CD4-positive, alpha-beta T cell treated with Interferon gamma for 1 hour (primary cell): ENCODE measurements at places on chromosomes 12 and 14.

DNA sequence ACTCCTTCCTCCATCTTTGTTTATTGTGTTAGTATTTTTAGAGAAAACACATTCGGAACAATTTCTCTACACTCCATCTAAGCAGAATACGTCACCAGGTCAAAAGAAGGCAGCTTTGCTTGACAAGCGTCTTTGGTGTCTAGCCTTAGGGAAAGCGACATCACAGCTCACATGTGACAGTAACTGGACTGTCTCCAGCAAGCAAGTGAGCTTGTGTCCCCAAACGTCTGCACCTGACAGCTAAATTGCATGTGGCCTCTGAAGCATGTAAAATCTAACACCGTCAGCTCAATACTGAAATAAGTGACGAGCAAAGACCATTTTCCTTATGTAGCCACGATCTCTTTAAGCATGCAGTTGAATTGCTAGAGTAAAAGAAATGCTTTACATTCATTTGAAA is 509.8 kb downstream of the GLT1D1 start:
- no peak for DNase-seq

DNA sequence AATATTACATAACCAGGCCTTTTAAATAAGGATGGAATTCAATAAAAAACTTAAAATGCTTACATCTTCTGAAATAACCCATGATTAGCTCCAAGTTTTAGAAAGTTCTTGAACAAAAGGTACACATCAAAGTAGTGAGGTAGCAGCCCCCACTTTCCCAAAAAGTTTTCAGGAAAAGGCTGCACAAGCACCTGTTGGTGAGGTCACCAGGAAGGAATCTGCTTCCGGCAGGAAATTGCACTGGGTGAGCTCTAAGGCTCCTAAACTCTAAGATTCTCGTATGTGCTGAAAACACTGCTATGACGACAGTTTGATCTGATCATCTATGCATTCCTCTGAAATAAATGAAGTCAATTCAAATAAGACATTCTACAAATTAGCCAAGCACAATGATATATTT is 34.3 kb upstream of the TTC7B start:
- DNase-seq = no peak

DNA sequence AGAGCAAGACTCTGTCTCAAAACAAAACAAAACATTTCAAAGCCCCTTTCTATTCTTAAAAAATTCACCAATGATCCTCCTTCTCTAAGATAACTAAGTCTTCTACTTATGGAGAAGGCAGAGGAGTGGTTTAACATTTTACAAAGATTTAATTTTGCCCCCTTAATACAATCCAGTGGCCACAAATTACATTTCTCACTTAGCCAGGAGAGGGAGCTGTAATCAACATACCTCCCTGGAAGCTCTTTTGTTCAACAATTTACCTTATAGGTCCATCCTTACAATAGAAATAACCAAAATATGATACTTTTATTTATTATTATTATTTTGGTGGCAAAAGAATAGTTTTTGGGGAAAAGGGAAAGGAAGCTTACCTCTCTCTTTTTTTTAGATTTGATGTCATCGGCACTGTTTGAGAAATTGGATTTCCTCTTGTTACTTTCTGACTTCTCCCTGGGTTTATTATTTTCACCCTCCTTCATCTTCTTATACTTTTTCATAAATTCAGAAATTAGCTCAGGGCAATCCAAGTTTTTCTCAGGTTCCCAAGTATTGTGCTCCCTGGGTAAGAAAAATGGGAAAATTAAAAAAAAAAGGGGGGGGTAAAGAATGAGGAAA is 28.1 kb downstream of the CBX5 start:
- no peak for DNase-seq

DNA sequence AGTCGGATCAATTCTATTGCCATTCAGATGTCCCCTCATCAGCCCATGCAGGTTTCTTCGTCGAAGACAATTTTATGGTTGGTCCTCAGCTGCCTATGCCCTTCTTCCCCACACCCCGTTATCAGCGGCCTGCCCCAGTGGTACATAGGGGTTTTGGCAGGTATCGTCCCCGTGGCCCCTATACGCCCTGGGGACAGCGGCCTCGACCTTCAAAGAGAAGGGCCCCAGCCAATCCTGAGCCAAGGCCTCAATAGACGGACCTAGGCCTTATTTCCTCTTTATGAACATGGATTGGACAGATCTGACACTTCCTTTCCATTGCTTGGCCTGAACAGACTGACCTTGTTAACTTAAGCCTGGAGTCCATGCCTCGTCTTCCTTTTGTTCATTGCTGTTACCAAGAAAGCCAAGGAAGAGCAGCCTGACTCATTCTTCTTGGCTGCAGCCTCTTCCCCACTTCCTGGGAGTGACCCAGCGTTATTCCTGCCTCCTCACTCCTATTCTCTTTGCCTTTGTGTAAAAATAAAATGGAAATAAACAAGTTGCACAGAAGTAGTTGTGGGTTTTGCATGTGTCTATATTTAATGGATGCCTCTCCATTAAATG is 156.5 kb upstream of the AMIGO2 start:
- DNase-seq = no peak

DNA sequence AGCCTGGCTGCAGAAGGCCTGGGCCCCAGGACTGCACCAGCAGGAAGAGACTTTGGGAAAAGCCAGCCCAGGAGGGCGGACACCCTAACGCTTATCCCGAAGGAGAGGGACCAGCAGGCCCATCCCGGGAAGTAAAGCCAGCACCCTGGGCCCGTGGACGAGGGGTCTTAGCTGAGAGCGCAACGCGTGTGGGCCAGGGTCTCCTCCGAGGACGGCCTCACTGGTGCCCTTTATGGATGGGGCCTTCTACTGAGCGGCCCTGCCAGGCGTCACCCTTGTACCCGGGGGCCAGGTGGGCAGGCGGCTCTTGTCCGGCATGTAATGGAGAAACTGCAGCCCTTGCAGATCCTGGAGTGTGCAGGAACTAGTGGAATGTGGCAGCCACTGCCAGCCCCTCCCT is 14.1 kb downstream of the TEDC1 start:
- no peak for DNase-seq

DNA sequence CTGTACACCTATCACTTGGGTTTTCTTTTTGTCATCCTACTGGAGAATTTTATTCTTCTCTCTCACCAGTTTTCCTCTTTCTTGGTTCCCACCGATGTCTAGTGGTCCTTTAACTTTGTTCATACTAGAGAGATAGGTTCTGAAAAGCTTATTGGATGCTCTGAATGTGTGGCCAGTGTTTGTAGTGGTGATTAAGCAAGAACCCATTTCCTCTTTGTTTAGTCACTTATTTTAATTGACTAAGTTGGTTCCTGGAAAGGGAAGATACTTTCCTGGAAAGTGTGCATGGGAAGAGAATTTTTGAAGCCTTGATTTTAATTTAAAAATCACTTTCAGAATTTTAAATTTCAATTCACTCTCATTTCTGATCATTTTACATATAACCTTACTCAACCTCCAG is 127.2 kb downstream of the OTOGL start:
- DNase-seq = no peak

DNA sequence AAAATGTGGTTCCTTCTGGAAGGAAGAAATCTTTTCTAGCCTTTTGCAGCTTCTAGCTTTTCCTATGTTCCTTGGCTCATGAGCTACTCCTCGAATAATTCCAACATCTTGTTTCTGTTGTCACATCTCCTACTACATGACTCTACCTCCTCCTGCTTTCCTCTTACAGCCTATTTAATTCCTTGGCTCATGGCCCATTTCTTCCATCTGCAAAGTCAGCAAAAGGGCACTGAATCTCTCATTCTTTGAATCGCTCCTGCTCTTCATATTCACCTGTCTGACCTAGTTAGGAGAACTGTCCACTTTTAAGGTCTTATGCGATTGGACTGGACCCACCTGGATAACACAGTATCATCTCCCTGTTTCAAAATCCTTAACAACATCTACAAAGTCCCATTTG is 15.8 kb downstream of the PRKD1 start:
- no peak for DNase-seq

GRCh38 chr12:75632442-75632841 is 121.0 kb upstream of the KRR1 start:
- DNase-seq = no peak

DNA sequence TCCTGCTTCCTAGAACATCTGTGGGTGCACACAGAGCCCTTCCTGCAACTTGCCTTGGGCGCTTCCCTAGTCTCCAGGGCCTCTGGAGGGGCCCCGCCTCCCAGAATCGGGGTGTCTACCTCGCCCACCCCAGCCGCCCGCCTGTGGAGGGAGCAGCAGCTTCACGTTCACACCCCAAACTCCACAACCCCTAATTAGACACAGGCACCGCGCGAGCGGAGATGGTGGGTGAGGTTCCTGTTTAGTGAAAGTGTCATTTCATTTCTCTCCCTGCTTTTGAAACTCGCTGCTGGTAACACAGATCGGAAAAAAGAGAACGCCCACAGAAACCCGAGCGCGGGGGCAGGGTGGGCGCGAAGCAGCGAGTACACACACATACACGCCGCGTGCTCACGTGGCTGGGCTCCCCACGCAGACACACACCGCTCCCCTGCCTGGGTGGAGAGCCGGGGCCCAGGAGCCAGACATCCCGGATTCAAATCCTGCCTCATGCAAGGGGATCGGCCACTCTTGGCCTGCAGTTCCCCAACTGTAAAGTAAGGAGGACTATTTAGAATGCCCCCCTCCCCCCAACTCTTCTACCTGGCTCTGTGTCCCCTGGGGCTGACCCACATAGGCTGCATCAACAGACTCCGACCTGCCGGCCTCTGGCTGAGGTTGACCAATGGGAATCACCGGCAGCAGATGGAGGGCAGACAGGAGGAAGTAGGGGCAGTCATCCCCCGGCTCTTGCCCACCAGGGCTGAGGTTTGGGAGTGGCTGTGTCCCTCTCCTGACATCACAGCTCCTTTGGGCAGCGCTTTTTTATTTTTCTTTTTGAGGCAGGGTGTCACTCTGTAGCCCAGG is 79.2 kb upstream of the NCOR2 start:
- peak; percentile 28 for DNase-seq

- no peak for DNase-seq
Measured at GRCh38 chr12:86735851-86736250, 479.7 kb upstream of the MGAT4C start.

DNA sequence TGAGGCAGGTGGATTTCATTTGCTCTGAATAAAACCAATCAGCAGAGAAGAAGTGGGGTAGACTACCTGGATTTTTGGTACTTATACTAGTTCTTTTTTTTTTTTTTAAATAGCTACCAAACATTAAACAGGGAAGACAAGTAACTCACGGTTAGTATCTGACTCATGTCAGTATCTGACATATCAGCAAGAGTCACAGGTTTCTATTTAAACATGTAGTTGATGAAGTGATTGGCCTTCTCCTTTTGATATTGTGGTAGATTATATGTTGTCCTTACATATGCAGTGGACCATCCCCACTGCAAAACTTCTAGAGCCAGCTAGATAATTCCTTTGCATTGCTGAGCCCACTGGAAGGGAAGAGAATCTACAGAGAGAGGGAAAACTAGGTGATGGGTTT is 208.0 kb downstream of the ANO6 start:
- no peak for DNase-seq

GRCh38 chr14:99363616-99364290 is 91.8 kb upstream of the BCL11B start:
- DNase-seq = no peak

GRCh38 chr14:81222126-81222525 is 1.4 kb upstream of the GTF2A1 start:
- DNase-seq = no peak

- peak; percentile 17 for DNase-seq
Measured at GRCh38 chr12:57844709-57845477, 1.6 kb downstream of the CTDSP2 start.

GRCh38 chr12:52874573-52875435 is 26.0 kb upstream of the KRT78 start:
- no peak for DNase-seq

DNA sequence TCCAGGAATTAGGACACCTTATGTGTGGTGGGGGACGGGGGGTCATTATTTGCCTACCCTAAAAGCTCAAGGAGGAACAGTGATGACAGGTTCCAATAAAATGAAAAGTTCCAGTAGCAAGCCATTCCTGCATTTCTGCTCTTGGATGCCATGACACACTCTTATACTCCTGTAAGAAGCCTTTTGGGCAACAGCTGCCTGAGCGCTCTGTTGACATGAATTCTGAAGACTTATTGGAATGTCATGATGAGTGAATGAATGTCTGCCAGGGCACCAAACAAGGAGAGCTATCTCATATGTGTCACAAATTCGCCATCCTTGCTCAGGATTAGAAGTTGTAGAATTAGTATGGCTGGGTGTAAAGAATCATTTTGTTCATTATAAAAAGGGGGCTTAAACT is 36.3 kb downstream of the PTGER2 start:
- DNase-seq = no peak

GRCh38 chr12:46982629-46983392 is 96.6 kb upstream of the PCED1B start:
- no peak for DNase-seq

- no peak for DNase-seq
Measured at GRCh38 chr14:32513571-32514009, 184.5 kb downstream of the AKAP6 start.

DNA sequence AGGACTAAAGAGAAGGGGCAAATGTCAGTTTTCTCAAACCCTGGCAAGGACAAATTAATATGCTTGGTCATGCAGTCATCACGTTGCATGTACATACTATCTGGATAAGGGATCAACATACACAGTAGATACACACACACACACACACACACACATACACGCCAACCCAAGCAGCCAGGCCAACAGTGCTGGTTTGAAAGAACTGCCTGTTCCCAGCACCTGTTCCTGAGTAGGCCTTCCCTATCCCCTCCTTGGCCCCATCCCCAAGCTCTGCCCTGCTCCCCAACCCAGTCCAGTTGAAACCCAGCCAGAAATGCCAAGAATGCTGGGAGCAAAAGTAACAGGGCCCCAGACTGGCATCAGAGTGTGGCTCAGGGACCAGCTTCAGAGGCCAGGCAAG is 4.4 kb downstream of the ITGA7 start:
- no peak for DNase-seq

- no peak for DNase-seq
Measured at GRCh38 chr14:50964683-50965390, 20.6 kb upstream of the PYGL start.

- no peak for DNase-seq
Measured at GRCh38 chr14:23722675-23723074, 86.5 kb downstream of the DHRS2 start.

- no peak for DNase-seq
Measured at GRCh38 chr12:52739963-52740362, 36.6 kb upstream of the KRT77 start.

DNA sequence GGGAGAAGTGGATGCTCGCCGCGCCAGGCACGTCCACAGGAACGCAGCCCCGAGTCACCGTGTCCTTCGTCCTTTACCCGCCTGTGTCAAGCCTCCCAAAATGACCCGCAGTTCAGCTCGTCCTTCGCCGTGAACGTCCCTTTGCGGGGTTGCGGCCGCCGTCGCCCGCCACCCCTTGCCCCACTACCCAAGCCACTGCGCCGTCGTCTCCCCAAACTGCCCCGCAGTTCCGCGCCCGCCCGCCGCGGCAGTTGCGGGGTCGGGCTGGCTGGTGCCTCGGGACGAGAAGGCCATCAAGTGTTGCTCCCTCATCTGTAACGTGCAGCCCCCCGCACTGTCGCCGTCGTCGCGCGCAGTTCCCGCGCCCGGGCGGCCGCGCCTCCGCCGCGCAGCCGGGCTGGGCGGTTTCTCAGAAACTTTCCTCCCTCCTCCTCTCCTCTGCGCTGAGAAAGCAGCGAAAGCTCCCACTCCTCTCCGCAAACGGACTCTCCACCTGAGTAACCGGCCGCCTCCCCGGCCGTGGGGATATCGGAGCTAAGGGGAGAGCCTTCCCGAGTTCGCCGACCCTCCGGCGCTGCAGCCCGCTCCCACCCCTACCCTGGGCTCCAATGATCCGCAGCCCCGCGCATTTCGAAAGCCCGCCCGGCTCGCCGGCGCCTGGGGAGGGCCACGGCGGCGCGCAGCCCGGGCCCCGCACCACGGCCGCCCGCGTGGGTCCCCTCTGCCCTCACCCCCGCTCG is 6.7 kb downstream of the CDKN1B start:
- DNase-seq = peak; percentile 51

- DNase-seq = no peak
Measured at GRCh38 chr14:90522571-90523191, 125.9 kb downstream of the CALM1 start.
